ENCODE measurements at places on chromosomes 7 and 10.

- no peak for DNase-seq
Measured at GRCh38 chr7:1811850-1812508, 141.9 kb downstream of the ELFN1 start.

GRCh38 chr10:49171326-49172060 lies 16.7 kb downstream of the TMEM273 start:
- DNase-seq: no peak

DNA sequence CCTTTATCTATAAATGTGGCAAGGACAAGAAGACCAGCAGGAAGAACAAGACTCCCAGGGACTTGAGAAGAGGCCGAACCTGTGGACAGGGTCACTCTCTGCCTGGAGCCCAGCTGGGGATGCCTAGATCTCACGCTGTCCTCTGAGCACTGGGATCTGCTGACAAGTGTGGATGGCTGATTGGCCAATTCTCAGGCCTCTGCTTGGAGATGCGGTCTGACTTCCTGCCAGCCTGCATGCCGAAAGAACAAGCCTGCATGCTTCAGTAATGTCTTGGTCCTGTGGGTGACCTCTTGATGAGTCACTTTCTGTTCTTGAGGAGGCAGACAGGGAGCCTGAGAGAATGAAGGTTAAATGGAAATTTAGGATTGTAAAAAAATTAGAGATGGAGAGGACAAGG lies 84.7 kb downstream of the TMEM178B start:
- DNase-seq: peak; percentile 66

GRCh38 chr10:32204606-32205005 lies 142.4 kb downstream of the EPC1 start:
- DNase-seq: no peak

DNA sequence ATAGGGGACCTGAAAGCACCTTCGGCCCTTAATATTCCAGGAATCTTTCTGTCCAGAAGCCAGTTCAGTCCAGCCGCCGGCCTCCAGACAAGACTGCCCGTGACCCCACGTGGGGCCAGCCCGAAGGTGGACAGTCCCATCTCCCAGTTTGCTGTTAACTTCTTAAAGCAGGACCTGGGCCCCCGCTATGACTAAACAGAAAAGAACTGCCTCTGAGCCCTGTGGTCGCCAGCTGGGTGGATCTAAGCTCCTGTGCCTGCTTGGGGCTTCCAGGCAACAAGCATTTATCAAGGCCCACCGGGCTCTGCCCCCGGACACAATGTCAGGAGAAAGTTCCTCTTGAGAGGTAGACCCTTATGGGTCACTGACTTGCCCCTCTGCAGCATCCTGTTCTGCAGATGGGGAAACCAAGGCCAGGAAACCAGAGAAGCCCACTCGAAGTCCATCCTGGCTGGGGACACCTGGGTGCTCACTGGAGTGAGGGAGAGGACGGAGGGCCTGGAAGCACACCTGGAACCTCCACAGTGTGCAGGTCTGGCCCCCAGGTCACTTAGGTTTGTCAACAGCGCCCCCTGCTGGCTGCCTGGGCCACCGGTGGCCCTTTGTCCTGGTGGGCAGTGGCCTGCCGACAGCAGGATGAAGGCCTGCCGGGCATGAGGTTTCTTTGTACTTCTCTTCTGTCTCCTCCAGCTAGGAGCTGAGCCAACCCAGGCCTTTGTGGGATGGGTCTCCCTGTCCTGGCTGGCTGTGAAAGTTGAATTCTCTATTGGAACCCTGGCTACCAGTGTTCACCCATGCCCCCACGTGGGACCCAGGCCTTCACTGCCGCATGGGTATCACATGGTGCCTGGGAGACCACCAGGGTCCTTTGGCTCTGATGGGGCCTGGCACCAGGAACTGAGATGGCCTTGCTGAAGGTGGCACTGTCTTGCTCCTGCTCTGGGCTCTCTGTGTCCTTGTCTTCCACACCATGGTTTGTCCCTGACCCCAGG lies 128.0 kb downstream of the ZMIZ1 start:
- DNase-seq: no peak

GRCh38 chr10:30215623-30216022 lies 133.5 kb downstream of the MTPAP start:
- no peak for DNase-seq

- DNase-seq: no peak
Measured at GRCh38 chr7:131225619-131226513, 101.8 kb upstream of the MKLN1 start.

Measured in amniotic stem cell (primary cell).